ENCODE measurements at places on chromosomes 1 and 21. TPM values are rescaled to one million over a fixed set of nuclear protein-coding genes. Genes with fewer than 3 reads are reported as not detected.

The CLIC6 gene
- under 0.01 TPM for total RNA-seq

The TCP10L gene
- total RNA-seq = 0.39 TPM

The NUAK2 gene
- total RNA-seq = 6.3 TPM

The C1orf94 gene
- total RNA-seq = not detected

The GUCA2B gene
- total RNA-seq = not detected
